ENCODE measurements at places on chromosomes 16 and 17.

DNA sequence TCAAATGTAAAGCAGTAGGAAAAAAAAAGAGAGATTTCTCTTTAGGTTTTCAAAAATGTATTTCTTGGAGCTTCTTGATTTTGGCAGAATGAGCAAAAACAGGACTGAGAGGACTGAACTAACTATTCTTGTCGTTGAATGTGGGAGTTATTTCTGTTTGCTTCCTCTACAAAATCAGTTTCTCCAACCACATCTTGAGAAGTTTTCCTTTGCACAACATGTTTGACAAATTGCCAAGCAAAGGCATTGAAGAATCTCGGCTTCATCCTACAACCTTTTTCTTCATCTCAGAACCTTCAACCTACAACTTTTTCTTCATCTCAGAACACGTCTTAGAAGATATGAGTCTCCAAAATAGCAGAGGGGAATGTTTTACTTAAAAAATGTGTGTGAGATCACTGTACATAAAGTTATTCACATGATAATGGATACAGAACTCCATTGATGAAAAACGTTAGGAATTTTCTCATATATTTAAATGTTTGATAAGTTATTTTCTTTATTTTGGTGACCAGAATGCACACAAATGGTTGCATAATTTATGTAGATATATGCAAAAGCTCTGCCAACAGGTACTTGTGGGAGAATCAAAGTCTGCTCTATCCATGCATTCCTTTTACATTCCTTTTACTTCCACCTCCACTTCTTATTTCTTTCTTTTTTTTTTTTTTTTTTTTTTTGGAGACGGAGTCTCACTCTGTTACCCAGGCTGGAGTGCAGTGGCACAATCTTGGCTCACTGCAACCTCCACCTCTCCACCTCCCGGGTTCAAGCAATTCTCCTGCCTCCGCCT lies 370.0 kb downstream of the KCNJ2 start:
- no peak for DNase-seq

GRCh38 chr17:59621771-59622170 lies 2.1 kb downstream of the CLTC start:
- DNase-seq = no peak

DNA sequence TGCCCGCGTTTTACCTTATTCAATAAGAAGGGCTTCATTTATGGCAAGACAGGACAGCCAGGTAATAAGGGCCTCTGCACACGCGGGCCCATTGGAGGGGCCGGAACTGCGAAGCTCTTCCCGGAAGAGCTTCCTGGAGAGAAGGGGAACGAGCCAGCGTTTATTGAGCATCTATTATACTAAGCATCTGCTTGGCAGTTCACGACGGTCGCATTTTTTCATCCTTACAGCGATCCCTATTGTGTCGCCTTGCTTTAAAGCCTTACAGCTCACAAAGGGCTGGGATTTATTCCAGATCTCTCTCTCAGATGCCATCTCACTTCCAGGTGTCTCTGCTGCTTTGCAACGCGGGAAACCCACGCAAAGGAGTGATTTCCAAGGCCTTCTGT lies 546 bp downstream of the ZPBP2 start:
- DNase-seq = no peak

DNA sequence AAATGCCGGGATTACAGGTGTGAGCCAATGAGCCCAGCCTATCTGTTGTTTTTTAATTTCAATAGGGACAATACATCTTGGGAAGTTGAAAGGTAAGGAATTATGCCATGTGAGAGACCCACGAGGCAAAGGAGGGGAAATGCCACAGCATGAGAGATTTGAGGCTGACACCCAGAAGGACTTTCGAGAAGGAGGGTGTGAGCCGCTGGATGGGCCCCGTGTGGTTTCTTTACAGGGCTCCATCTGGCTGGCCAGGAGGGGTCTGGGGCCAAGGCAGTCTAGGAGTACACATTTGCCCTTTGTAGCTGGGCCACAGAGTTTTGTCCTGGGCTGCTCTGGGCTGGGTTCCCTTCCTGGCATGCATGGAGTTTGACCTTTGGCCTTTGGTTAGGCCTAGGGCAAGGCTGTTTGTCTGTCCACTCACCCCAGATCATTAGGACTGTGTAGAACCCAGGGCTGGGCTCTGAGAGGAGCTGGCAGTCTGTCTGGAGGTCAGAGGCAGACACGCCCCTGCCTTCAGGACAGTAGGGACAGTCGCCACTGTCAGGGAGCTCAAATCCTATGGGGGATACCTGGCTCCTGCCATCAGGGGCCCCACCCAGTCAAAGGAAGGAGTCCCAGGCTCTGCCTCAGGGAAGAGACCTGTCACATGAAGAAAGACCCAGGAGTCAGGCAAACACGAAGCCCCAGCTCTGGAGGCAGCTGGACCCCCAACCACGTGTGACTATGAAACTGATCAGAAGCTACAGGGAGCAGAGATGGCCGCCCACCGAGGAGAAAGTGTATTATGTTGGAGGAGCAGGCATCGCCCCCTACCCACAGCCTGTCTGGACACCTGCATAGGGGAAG lies 24.2 kb upstream of the NXPH3 start:
- no peak for DNase-seq

DNA sequence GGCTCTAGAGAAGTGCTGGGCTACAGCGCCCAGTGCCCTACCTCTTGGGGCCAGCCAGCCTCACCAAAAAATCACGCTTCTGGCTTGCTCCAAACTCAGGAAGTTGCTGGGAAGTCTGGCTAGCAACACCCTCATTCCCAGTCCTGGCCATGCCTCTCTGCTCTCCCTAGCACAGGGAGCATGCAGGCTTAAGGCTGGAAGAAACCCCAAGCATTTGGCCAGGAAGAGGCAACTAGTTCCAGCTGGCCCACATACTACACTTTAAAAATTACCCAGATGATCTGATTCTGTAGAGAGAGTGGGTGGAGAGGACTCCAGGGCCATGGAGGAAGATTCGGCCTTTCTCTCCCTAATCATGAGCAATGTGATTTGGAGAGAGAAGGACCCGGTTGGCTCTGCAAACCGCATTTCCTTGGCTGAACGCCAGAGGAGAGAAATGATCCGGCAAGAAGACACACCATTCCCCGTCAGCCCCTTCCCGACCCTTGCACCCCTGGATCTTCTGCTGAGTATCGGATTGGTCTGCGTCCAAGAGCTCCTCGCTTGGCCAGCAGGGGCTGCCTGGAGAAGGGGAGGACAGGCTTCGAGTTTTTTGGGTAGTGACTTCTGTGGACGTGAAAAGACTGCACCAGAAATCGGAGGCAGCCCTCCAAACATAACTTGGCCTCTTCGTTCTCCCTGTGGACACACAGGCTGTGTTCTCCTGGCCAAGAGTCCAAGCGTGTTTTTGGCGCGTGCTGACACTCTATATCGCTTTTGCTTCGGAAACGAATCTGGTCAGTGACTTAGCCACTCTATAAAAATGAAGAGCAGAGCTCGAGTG lies 406.3 kb downstream of the WWOX start:
- DNase-seq = no peak

GRCh38 chr16:88659160-88659559 lies 3.7 kb downstream of the MVD start:
- no peak for DNase-seq

- DNase-seq = no peak
These were observed 62.4 kb downstream of the CDH11 start for GRCh38 chr16:65059406-65059980.

GRCh38 chr16:49497466-49497865 lies 123.9 kb downstream of the C16orf78 start:
- DNase-seq = no peak

- no peak for DNase-seq
These were observed 1.0 kb downstream of the TEDC2 start for GRCh38 chr16:2460916-2461315.

- no peak for DNase-seq
These were observed 259.6 kb downstream of the TMEM114 start for GRCh38 chr16:8330761-8331160.

DNA sequence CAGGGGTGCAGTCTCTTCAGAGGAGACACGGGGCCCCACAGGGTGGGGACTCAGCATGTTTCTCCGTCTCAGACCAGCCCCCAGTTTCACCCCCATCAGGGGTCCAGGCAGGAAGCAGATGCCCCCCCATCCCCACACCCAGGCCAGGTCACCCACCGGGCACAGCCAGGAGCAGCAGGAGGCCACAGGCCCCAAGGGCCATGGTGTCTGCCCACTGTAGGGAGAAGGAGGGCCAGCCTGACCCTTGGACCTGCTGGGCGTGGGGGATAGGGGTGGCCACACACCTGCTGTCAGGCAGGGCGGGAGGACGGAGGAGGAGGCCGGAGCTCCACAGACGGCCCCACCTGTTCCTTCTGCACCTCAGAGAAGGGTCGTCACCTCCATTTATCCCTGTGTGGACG lies at the start of gene TPSG1:
Gene TPSG1 (minus strand): TSS at position 218 of the 401 bp plus-strand sequence. CDS start 16 bp downstream, at position 202.
- no peak for DNase-seq

DNA sequence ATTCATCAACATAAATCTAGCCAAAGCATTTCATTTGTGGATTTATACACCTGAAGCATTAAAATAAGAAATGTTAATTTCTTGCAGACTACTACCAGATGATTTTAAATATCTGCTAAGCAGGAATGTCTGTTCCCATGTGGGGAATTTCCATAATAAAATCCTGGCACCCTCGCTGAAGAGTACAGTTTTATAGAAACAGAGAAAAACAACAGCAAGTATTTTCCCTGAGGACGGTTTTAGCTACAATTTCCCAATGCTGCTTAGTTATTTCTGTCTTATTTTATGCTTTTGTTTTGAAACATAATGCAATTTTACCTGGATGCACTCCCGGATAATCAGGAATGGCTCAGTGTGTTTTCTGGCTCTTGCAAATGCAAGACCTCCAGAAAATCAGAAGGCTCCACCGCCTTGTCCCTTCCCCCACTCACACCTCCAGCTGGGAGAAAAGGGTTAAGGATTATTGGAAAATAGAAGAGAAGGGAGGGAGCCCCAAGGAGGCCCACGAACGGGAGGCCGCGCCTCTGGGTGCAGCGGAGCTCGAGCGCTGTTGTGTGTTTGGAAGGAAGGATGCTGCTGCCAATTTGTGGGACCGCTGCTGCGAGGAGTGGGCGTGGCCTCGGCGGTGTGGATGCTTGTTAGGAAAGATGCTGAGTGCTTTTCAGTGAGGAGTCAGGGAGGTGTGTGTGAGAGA lies at the start of gene CNTNAP4:
Gene CNTNAP4 (plus strand): TSS at position 657 of the 694 bp plus-strand sequence. CDS start 262 bp downstream, outside the sequence.
- DNase-seq = no peak

DNA sequence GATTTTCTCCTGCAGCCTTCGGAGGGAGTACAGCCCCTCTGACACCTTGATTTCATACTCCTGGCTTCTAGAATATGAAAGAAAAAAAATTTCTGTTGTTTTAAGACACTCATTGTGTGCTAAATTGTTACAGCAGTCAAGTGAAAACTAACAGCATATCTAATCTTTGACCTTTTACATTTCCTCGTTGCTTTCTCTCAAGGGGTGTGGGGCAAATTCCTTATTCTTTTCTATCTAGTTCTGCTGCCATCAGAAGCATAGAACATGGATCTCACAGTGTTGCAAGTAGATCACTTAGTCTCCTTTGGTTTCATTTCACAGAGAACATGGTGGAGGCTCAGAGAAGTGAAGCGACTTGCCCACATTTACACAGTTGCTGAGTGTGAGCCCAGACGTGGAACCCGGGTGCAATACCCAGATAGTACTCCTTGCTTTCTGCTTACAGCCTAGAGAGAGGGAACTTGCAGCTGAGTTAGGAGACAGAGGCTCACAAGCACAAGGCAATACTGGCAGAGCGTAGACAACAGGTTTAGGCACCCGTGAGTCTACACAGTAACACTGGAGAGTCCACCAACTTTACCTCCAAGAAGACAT lies 28.7 kb upstream of the MMD start:
- no peak for DNase-seq

- no peak for DNase-seq
These were observed 163.5 kb downstream of the RAB11FIP4 start for GRCh38 chr17:31554930-31555329.

- no peak for DNase-seq
These were observed 327.6 kb downstream of the CDH13 start for GRCh38 chr16:82954224-82954929.

DNA sequence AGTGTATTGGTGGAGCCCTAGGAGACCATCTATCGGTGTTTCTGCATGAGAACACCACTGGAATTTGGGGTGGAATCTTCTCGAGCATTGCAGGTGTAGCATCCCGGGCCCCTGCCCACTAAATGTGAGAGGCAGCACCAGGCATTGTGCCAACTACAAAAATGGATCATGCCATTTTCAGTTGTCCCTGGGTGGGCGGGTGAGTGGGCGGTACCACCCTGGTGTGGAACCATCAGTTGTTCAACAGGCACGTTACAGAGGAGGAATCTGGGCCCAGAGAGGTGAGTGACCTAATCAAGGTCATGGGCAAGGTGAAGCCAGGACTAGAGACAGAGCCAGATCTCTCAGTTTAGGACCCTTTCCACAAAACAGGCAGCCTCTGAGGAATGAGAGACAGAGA lies 8.8 kb downstream of the PIPOX start:
- DNase-seq = no peak

DNA sequence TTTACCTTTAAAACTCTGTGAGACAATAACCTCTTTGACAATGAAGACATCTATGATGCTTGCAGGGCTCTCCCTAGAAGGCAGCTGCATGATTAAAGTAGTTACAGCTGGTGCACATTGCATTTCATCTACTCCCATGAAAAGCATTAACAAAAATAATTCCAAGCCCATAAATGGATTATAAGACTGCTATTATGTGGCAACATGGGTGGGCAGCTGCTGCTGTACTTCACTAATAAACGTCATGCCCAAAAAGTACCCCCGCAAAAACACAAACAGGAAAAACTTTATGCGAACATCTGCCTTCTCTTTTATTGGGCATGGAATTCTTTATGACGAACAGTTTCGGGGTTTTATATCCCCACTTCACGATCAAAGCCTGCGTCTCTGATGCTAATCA lies 224.9 kb downstream of the CA10 start:
- DNase-seq = no peak

DNA sequence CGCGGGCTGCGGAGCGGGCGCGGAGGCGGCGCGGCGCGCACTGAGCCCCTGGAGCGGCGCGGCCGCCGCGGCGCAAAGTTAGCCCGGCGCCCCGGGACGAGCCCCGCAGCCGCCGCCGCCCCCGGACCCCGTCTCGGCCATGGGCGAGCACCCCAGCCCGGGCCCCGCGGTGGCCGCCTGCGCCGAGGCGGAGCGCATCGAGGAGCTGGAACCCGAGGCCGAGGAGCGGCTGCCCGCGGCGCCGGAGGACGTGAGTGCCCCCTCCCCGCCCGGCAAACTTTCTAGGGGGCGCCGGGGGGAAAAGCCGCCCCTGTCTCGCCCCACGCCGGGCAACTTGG lies 388 bp downstream of the RHBDL3 start:
- no peak for DNase-seq

- DNase-seq = no peak
These were observed 45.7 kb downstream of the B9D1 start for GRCh38 chr17:19316761-19317358.

Data from stimulated activated CD4-positive, alpha-beta T cell treated with anti-CD3 and anti-CD28 coated beads, TNF-alpha, amount 100 ng/mL, for 4 hours (primary cell).